ENCODE measurements at places on chromosomes 5 and 9. TPM values are rescaled to one million over a fixed set of nuclear protein-coding genes. Genes with fewer than 3 reads are reported as not detected.

- DNase-seq: no peak
- H3K36me3 ChIP-seq: no peaks in the 10 kb centered on the region
- H3K27me3 ChIP-seq: no peaks in the 10 kb centered on the region
- H3K4me3 ChIP-seq: no peak overlapping the region
- no peaks in the 10 kb centered on the region for H3K4me1 ChIP-seq
- H3K27ac ChIP-seq: no peak overlapping the region
Measured at GRCh38 chr9:101326501-101326900, 58.3 kb downstream of the BAAT start.

DNA sequence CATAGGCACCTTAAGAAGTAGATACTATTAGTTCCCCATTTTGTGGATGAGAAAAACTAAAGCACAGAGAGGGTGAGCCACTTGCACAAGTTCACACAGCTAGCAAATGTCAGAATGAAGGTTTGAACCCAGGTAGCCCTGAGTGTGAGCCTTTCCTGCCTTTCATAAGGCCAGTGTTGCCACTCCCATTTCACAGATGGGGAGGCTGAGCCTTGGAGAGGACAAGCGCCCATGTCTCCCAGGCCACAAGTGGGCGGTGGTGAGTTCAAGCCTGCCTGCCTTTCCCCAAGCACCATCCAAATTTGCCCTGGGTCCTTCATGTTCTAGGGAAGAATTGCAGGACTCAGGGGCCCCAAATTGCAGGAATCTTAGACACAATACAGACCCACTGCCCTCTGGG, 50.6 kb downstream of the LHX2 start:
- peaks cover 8% of the 10 kb centered on the region for H3K27me3 ChIP-seq
- H3K36me3 ChIP-seq: no peaks in the 10 kb centered on the region
- no peak overlapping the region for H3K4me3 ChIP-seq
- no peaks in the 10 kb centered on the region for H3K4me1 ChIP-seq
- no peak overlapping the region for H3K27ac ChIP-seq

GRCh38 chr5:79691007-79691406, 1.4 kb downstream of the CMYA5 start:
- peak overlapping the region; percentile 96 for H3K27ac ChIP-seq
- no peaks in the 10 kb centered on the region for H3K27me3 ChIP-seq
- H3K4me1 ChIP-seq: peaks cover 43% of the 10 kb centered on the region
- DNase-seq: no peak
- H3K36me3 ChIP-seq: no peaks in the 10 kb centered on the region
- peak overlapping the region; percentile 47 for H3K4me3 ChIP-seq

NME5 gene
- 4.1 TPM for total RNA-seq

DNA sequence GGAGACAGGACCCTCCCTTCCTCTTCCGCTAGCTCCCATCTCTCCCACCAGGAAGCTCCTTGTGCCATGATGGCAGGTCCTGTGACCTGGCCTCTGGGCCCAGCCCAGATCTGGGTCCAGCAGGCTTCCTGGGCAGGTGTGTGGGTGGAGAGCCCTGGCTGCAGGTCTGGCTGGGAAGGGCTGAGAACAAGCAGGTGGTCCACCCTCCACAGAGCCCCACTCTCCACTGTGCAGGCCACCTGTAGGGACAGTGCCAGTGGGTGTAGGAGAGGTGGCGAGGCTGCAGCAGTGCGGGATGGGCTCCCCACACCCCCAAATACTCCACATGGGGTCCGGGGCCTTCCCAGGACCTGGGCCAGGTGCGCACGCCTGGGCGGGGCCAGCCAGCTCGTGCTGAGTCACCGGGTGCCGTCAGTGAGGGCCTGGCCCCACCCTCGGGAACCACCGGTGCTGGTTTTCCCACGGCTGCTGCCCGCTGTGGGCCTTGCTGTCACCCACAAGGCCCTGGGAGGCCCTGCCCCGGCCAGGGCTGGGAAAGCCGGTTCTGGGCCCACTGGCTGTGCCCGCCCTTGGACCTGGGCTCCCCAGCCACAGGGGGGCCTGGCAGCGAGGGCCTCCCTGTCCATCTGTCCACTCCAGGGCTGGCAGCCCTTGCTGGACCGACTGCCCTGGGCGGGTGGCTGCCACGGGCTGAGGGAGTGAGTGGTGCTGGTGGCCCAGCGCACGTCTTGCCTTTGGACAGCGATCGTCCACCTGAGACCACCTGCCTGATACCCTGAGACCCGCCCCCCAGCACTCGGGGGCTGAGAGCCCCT, 9.3 kb upstream of the NRARP start:
- DNase-seq: no peak
- no peak overlapping the region for H3K27ac ChIP-seq
- H3K36me3 ChIP-seq: no peaks in the 10 kb centered on the region
- H3K4me3 ChIP-seq: no peak overlapping the region
- H3K4me1 ChIP-seq: peaks cover 21% of the 10 kb centered on the region

DNA sequence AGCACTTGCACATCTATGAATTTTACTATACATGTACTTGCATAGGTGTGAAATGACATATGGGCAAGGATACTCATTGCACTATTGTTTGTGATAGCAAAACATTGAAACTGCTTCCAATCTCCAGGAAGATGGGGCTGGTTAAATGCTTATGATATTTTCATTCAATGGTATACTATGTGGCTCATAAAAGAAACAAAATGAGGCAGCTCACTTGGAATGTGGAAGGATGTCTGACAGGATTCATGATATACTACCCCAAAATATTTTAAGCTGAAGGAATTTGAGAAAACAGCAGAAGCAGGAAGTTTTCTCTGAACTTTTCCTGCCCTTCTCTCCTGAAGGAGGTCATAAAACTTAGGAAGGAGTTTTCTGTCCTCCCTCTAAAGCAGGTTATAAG, 99.6 kb upstream of the CAST start:
- no peaks in the 10 kb centered on the region for H3K4me1 ChIP-seq
- no peak overlapping the region for H3K27ac ChIP-seq
- DNase-seq: no peak
- H3K4me3 ChIP-seq: no peak overlapping the region

All from cardiac muscle cell (in vitro differentiated cells and primary cell).